MG63 (cell line): ENCODE measurements at places on chromosomes 7 and 10. TPM values are rescaled to one million over a fixed set of nuclear protein-coding genes. Genes with fewer than 3 reads are reported as not detected.

DNA sequence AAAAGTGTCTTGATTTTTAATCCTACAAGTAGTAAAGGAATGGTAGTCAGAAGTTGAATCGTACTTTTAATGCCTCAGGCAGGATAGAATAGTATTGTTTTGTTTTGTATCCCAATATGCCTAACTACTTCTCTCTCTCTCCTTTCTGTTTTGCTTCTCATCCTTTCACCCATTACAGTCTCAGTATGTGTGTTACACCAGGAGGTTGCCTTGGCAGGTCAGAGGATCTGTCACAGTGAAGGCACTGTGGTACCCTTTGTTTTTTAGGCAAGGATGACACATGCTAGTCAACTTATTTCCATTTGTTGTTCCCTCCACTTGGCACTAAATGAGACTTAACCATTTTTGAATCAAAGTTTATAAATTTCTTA is 94.4 kb downstream of the MAPK8 start:
- DNase-seq: no peak

GRCh38 chr7:5630670-5631069 is 150.8 kb downstream of the RNF216 start:
- no peak for DNase-seq

- no peak for DNase-seq
These were observed 91.2 kb downstream of the SPAG6 start for GRCh38 chr10:22436526-22436892.

Gene UTF1
- not detected in 2 replicates for total RNA-seq

Gene TAS2R41
- total RNA-seq: not detected in 2 replicates

DNA sequence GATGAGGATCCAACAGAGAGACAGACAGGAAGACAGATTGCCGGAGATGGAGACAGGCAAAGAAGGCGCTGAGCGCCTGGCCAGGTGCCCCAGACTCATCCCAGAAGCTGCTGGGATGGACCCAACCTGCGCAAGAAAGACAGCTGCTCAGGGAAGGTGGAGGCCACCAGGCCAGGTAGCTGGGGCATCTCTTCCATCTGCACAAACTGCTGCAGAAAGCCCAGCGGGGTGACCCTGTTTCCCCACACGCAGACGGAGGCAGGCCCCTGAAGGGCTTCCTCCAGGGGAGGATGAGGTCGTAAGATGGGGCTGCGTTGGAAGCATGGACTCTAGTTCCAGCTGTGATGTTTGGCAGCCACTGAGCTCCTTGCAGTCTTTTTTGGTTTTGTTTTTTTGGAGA is 16.5 kb upstream of the YWHAG start:
- DNase-seq: no peak

Gene TMEM176A
- not detected in 2 replicates for total RNA-seq

Gene WDR37
- total RNA-seq: 5.3 and 6.3 TPM in 2 replicates

GRCh38 chr7:232410-233248 is 40.3 kb downstream of the FAM20C start:
- DNase-seq: peak; percentile 79

DNA sequence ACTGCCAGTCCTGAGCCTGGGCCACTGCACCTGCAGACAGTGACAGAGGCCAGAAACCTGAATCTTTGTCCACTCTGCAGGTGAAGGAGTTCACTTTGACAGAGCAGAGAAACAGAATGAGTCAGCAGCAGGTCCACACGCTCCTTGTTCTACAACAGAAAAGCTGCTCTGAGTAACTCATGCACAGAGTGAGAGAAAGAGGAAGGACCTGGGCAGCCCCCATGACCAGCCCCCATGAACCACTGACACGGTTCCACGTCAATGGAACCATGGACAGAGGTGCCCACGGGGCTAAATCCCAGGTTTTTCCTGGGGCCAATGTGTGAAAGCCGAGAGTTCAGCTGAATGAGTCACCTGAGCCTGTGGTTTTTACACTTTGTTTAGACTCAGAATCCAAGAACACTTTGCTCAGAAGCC is 40.8 kb upstream of the CTBP2 start:
- DNase-seq: no peak

GRCh38 chr7:76260171-76260703 is 42.2 kb upstream of the HSPB1 start:
- DNase-seq: peak; percentile 32

GRCh38 chr10:119297207-119297968 is 90.0 kb downstream of the GRK5 start:
- DNase-seq: no peak

DNA sequence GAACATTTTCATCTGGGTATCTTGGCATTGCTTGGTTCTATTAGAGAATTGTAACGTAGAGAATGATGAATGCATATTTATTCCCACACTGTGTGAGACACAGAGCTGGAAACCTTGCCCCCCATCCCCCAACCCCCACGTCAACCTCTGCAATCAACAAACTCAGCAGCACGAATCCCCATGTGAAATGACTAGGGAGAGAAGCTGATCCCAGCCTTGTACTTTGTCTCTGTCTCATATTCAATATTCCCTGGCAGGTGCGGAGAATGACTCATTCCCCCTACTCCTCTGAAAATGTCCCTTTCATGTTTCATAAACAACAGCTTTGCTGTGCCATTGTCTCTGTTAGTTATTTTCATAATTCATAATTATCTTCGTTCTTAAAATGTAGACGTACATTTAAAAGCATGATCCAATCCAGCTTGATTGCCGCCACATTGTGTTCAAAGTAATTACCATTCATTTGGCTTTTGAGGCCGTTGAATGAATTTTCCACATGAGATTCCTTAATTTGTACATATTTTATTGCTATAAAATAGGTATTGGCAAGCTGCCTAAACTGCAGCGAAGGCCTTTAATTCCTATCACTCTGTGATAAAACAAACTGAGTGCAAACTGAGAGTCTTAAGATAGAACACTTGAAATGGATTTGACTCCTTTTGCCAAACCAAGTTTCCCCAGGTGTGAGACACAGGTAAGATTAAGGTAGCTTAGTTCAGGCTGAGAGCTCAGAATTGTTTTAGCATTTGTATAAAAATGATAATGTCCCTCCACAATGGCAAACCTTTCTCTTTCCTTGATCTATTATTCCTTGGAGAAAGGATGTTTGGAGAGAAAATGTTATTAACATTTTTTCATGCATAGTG is 920.2 kb downstream of the TYW1 start:
- DNase-seq: no peak

- DNase-seq: no peak
These were observed 437.9 kb downstream of the SDK1 start for GRCh38 chr7:3738964-3739363.

- no peak for DNase-seq
These were observed 42.8 kb downstream of the HERPUD2 start for GRCh38 chr7:35652124-35652523.

Gene FFAR4
- total RNA-seq: 0.16 TPM in 1 of 2 replicates, not detected in the other

- no peak for DNase-seq
These were observed 556.4 kb downstream of the AUTS2 start for GRCh38 chr7:70154521-70155180.

DNA sequence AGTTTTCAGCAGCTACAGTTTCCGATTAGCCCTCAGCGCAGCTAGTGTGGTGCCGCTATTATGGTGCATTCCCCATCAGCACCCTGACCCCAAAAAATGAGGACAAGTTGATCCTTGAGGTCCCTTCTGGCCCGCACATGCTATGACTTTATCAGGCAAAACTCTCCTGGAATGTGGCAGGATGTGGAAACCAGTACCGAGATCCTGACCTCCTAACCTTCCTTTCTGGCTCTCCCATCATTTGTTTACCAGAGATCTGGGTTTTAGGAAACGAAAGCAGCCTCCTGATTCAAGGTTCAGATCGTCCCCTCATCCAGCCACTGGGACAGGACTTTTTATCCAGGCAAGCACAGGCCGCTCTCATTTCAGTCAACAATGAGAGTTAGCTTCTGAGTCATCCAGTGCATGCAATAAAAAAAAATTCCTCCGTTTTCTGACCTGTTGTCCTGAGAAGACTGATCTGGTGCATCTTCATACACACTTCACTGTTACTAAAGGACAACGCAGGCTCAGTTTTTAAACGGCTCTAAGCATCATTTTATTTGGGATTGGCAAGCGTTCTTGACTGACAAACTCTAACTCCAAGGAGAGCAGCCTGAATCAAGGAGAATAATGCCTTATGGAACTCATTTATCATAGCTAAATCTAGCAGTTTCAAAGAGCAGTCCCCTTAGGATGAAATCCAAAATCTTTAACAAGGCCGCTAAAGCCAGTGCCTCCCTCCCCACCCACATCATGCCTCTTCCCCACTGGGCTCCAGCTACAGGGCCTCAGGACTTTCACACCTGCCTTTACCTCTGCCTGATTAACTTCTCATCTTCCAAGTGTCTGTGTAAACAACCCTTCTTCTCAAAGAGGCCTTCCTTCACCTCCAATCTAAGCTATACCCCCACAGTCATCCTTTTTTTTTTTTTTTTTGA is 17.1 kb downstream of the PDLIM1 start:
- DNase-seq: no peak

- peak; percentile 59 for DNase-seq
These were observed 10.3 kb downstream of the CRHR2 start for GRCh38 chr7:30671793-30672465.

Gene CNPY1
- total RNA-seq: not detected in 2 replicates

DNA sequence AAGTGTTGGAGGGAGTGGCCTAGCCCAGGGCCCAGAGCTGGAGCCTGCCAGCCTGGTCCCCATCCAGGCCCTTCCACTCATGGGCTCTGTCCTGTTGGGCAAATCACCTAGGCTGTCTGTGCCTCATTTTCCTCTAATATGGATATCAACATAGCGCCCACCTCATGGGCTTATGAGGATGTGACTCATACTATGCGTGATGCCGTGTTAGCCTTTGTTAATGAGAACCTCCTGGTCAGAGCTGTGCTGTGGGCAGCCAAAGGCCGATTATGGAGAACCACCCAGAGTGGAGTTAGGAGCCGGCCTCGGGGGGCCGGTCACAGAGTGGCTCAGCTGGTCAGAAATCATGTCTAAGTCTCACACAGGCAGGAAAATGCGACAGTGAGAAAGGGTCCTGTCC is 306.4 kb downstream of the PAXIP1 start:
- DNase-seq: no peak

DNA sequence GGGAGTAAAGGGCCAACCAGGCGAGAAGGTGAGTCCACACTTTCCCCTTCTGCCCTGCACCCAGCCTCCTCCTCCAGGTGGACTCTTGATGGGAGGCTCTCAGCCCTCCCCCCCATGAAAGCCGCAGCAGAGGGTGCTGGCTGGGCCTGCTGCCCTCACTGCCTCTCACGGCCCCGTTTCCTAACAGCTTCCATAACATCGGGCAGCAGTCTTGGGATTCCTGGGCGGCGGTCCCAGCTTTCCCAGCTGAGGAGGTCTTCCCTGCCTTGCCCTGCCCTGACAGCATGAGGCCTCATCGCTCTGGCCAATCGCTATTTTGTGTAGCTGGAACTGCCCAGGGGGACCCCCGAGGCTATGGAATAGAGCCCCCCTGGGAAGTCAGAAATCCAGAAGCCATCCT is 76.3 kb downstream of the COL13A1 start:
- no peak for DNase-seq

Gene LRIT1
- total RNA-seq: not detected in 2 replicates

GRCh38 chr7:55593172-55593514 is 20.8 kb upstream of the VOPP1 start:
- DNase-seq: no peak

GRCh38 chr10:104234934-104235333 is 2.8 kb upstream of the CFAP43 start:
- no peak for DNase-seq

Gene LRRC4
- total RNA-seq: not detected in 2 replicates

DNA sequence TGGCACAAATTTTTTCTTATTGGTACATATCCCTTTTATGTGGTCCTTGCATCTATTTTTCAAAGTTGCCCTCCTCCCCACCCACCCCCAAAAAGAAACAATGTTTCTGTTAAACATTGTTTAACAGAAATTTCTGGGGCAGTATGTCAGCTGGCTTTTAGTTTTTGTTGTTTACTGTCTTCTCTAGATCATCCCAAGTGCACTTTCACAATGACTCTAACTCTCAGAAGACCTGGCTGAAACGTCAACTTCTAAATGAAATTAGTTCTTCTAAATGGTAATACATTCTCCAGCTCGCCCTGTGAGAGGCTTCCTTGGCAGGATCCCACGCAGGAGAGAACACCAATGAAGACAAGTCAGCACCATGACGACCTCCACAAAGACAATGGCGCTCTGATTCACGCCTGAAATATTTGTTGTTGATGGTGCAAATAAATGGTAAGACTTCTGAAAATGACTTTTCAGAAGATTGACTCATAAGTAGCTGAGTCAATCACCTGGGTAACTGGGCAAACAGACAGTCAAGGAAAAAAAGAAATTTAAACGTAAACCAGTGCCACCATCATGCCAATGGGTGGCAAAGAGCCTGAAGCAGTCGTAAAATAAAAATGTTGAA is 293.7 kb downstream of the FZD1 start:
- DNase-seq: peak; percentile 89

DNA sequence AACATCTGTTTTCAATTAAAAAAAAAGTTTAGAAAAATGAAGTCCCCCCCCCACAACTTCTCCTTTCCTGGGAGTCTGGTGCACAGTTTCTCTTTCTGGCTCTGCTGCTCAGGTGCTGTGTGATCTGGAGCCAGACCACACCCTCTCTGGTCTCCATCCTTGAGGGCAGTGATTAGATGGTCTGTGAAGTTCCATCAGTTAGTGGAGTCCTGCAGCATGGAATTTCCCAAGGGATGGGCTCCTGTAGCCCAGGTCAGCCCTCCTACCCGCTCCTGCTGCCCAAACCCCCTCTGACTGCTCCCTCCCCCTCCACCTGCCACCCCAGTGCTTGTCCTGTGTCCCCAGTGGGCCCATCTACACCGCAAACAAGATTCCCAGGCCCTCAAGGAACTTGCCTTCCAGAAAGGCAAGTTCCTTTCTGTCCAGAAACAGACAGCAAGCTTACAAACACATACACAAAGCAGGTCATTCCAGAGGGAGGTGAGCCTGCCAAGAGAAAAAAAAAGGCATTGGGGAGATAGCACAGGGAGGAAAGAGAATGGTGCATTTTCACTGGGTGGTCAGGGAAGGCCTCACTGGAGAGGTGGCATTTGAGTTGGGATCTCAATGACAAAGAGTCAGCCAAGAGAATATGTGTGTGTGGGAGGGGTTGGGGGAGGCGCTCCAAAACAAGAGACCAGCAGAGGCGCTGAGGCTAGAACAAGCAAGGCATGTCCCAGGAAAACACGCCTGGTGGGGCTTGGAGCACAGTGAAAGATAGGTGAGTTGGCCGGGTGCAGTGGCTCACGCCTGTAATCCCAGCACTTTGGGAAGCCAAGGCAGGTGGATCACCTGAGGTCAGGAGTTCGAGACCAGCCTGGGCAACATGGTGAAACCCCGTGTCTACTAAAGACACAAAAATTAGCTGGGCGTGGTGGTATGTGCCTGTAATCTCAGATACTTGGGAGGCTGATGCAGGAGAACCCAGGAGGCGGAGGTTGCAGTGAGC is 49.5 kb upstream of the SLC29A3 start:
- DNase-seq: no peak
